ENCODE measurements at places on chromosomes 2 and 18. TPM values are rescaled to one million over a fixed set of nuclear protein-coding genes. Genes with fewer than 3 reads are reported as not detected.

The CFAP65 gene
- total RNA-seq: 1.1 TPM

The EEF1B2 gene
- total RNA-seq: 728 TPM

The CBLN2 gene
- total RNA-seq: not detected

The RABL2A gene
- 9.2 TPM for total RNA-seq

The ANTXR1 gene
- total RNA-seq: 14.5 TPM

The SULT1C2 gene
- 4.3 TPM for total RNA-seq

The HSPE1 gene
- 349 TPM for total RNA-seq

The CPO gene
- not detected for total RNA-seq

The TUBA3E gene
- not detected for total RNA-seq

The CNRIP1 gene
- total RNA-seq: 29.8 TPM

The EN1 gene
- total RNA-seq: not detected

The DLX1 gene
- 0.22 TPM for total RNA-seq

The FRZB gene
- total RNA-seq: 0.07 TPM

DNA sequence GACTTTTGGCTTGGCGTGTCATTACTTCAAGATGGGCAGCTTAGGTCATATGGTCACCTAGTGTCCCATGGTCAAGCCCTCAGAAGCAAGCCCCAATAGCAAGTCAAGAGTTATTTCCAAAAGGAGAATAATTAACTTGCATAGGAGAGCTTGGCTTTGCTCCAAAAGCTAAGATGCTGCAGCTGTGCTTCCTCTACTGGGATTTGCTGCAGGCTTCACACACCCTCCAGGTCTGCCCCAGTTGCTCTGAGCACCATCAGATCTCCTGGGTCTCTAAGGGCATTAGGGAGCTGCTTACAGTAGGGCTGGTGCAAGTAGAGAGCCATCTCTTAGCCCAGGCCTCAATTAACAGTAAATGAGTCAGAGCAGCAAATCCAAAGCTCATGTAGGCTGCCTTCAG, 46.6 kb downstream of the THUMPD2 start:
- no peak for DNase-seq

DNA sequence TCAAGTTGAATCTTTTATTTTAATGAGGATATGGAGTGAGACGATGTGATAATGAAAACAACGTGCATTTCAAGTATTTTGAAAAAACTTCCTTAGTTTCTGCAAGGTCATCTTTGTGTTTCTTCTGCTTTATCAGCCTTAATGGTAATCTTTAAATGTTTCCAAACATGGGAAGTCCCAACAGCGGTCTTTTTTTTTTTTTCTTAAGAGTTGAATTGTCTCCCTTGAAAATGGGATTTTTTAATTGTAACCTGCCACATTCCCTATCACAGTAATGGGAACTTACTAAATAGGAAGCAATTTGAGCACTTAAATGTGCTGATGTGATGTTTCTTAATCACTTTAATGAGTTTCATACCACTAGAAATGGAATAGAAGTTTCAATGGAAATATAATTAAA, 45.8 kb downstream of the ATIC start:
- no peak for DNase-seq

- no peak for DNase-seq
These were observed 33.4 kb downstream of the XRCC5 start for GRCh38 chr2:216142540-216142939.

DNA sequence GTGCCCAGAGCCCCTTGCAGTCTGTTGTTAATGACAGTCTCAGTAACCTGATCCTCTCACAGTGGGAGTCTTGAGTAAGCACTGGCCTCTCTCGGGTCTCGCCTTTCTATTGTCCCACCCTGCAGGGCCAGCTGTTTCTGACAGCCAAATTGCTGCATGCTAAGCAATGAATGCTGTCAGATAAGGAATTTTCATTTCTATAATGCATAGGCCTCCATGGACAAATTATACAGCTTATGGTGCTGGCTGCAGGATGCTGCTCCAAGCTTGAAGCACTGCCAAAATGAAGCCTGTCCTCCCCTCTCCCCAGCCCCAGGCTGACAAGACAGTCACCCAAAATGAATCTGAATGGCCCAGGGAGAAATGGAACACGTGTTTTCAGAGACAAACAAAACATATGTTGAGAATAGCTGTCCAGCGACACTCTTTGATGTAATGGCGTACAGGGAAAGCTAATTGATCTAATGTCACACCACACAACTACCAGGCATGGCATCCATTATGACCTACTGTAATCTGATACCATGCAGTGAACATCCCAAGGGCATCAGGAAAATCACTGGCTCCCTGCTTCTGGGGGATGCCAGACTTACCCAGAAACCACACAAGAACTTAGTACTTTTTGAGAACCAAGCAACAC, 36.8 kb downstream of the ACVR1 start:
- DNase-seq: no peak

DNA sequence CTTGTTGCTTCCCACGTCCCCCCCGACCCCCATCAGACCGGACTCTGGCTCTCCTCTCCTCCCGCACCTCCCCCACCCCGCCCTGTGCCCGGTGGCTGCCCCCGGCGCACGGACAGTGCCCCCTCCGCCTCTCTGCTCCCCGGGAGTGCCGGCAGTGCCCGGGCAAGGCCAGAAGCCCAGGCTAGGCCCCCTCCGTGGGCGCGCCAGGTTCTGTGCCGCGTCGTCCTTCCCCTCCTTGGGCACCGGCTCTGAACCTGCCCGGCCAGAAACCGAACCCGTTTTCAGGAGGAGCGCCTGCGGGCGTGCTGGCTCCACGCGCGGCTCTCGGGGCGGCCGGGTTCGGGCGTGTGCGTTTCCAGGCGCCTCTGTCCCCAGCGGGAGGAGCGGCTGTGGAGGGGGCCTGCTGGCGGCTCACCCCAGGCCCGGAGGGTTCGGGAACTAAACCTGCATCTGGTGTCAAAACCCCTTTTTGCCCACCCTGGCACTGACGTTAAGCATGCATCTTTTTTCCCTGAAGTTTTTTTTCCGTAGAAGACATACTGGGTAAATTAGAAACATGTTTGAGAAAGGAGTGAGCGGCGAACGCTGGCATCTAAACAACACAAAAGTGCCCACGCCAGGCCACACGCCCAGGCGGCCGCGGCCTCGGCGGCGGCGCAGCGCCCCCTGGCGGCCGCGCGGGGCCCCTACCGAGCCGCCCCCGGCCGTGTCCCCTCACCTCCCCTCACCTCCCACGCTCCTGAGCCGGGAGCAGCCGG, 123.9 kb upstream of the SLC1A4 start:
- DNase-seq: no peak

DNA sequence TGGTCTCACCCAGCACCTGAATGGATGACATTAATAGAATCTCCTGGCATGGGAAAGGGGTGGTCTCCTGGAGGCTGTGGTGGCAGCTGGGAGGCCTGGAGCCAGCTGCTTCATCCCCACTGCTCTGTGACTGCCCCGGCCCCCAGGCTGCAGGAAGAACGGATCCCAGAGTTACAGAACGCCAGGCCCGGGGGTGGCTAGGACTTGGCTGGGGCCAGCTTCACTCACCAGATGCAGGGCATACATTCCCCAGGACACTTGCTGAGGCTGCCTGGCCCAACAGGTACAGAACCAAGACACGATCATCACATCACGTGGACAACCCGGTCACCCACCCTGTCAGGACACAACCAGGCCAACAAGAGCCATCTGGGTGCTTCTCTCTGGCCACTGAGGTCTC, 178.6 kb upstream of the SALL3 start:
- DNase-seq: no peak

DNA sequence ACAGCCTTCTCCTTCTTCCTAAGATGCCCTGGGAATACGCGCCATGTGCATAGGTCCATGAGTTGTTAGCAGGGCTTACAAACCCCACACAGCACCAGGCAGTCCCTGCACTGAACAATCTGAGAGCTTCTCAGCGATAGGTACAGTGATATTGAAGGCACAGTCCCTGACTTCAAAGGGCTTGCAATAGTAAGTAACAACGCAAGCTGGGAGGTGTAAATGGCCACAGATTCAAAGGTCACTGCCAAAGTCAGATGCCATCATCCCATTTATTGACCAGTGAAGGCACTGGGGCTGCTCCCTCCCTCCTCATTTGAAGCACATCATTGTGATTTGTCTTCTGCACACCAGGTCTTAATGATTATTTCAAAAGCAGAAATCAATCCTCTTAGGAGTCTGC, 541 bp upstream of the SCYGR3 start:
- no peak for DNase-seq

- DNase-seq: no peak
These were observed 484.3 kb downstream of the PTPRM start for GRCh38 chr18:8051453-8051852.

DNA sequence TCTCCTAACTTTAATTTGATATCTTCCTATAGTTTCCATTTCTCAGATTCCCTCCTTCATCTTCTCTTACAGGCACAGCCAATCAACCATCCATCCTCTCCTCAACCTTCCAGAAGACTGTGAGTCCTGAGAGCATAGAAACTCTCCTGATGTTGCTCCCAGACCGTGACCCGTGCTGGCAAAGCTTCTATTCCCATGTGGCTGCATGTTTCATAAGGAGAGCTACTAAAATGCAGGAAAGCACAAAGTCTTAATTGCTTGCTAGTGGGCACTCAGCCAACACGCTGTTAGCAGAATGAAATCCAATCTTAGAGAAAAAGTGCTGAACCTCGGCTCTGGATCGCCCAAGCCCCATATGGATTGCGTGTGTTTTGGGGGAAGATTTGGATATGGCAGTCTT, 1244.7 kb upstream of the ZEB2 start:
- DNase-seq: no peak

DNA sequence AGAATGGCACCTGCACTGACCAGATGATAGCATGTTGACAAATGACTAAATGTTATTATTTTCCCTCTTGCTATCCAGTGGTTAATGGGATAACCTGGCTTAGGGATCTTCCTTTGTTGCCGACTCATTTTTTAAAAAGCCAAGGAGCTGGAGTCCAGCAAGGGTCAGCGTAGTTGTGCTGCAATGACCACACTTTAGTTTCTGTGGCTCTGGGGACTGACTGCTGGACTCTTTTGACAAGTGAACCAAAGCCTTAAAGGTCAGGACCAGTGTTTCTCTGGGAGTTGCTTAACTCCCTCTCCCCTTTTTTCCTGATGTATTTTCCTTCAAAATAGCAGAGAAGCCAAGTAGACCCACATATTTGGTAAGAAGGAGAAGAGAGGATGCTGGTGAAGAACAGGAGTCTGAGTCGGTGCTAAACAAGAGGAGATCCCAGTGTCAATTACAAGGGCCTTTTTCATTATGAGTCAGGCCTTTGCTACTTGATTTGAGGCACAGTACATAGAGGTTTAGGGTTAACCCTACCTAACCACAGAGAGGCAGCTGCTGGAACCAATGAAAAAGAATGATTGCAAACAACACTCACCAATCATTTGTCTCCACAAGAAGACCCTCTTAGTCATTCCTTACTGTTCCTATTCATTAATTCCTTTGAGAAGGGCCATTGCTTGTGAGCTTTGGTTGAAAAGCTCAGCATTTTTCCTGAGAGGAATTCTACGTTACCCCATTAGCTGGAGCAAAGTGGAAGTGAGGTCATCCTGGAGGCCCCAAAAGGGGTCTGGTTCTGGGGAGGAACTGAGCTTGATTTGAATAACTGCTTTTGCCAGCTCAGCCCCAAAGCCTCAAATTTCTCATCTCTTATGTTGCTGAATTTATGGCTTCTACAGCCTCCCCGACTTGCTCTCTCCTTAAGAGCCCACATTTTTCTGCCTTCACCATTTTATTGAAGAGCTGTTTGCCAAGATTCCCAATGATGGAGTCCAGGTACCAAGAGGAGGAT, 137.6 kb upstream of the HNMT start:
- no peak for DNase-seq

- peak; percentile 93 for DNase-seq
These were observed 39.1 kb upstream of the FIGN start for GRCh38 chr2:163774862-163775261.

DNA sequence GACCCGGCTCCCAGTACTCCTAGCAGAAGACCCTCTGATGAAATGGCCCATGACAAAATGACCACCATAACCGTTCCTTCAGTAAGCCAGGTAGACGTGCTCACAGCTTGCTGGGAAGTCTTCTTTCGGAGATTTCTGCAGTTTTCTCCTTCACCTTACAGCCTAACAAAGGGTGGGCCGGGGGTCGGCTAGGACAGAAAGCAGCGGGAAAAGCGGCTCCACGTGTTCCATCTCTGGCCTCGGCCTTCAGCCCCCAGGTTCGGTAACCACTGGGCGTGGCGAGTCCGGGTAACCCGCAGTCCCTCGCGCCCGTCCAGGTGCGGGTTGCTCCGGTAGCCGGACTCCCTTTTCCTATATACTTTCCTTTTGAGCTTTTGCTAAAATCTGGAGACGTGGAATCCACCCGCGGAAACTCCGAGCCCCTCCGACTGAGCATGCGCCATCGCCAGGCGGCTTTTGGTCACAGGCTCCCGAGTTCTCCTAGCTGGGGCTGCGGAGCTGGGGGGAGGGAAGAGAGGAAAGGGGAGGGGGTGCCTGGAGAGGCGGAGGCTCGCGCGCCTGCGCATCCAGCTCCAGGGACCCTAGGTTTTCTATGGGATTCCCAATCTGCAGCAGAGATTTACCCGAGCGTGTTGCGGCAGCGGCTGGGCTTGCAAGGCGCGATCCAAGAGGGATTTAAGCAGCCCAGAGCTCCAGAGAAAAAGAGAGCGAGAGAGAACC, at the start of gene VSNL1:
Gene VSNL1, plus strand, starts transcription at position 604 of the 720 bp plus-strand sequence. CDS start 51,379 bp downstream, outside the sequence.
- peak; percentile 20 for DNase-seq

- DNase-seq: no peak
These were observed 32.6 kb upstream of the CNGA3 start for GRCh38 chr2:98313492-98314250.

DNA sequence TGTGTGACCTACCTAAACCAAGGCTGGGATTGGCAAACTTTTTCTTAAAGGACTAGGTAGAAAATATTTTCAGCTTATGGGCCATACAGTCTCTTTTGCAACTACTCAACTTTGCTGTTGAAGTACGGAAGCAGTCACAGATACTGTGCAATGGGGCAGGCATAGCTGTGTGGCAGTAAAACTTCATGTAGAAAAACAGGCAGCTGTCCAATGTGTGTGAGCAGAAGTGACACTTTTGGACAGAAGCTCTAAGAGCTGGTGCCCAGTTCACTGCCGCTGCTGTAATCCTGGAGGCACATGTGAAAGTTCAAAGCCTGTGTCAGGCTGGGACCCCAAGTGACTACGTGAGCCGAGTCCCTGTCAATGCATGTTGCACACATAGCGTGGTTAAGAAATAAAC, 46.7 kb downstream of the MAPK4 start:
- DNase-seq: no peak

- DNase-seq: no peak
These were observed 65.9 kb upstream of the CYTIP start for GRCh38 chr2:157509744-157510143.

GRCh38 chr2:161134547-161135518, 25.4 kb upstream of the TANK start:
- DNase-seq: no peak

- no peak for DNase-seq
These were observed 133.8 kb downstream of the ZNF516 start for GRCh38 chr18:76361219-76361618.
